OCI-LY7 (cell line): ENCODE measurements at places on chromosomes 13 and 19. TPM values are rescaled to one million over a fixed set of nuclear protein-coding genes. Genes with fewer than 3 reads are reported as not detected.

- no peak for DNase-seq
These were observed 67.2 kb downstream of the CEBPG start for GRCh38 chr19:33440682-33441081.

The OVOL3 gene
- not detected in 2 replicates for total RNA-seq

DNA sequence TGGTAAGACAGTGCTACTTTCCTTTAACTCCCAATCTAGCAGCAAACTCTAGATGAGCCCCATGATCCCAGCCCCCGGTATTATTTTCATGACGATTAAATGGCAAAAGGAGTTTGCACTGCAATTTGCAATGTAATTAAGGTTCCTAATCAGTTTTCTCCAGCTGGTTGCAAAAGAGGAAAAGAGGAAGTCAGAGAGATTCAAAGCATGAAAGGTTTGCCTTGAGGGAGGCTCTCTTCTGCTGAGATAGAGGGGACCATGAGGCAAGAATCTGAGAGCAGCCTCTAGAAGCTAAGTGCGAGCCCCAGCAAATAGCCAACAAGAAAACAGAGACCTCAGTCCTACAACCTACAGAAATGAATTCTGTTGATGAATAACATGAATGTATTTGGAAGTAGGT lies 527.1 kb downstream of the UQCRFS1 start:
- DNase-seq: no peak

DNA sequence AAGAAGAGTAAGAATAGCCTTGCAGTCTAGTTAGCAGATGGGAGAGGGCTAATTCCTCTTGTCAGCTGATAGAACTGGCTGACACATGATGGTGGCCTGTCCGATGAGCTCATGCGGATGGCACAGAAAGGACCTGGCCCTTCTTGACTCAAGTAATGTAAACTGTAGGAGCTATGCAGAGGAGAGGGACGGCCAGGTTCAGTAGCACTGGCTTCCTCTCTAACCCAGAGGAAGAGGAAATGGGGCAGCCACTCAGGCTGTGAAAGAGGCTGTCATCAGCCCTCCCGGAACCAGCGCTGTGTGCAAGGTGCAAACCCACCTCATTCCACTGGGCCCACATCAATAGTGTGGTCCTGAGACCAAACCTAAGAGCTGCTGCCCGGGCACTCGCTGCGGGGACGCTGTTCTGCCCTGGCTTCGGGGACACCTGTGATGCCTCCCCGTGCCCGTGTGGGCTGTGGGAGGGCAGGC lies 30.8 kb upstream of the USE1 start:
- peak; percentile 61 for DNase-seq

GRCh38 chr13:89214185-89214584 lies 1543.0 kb downstream of the SLITRK5 start:
- no peak for DNase-seq

DNA sequence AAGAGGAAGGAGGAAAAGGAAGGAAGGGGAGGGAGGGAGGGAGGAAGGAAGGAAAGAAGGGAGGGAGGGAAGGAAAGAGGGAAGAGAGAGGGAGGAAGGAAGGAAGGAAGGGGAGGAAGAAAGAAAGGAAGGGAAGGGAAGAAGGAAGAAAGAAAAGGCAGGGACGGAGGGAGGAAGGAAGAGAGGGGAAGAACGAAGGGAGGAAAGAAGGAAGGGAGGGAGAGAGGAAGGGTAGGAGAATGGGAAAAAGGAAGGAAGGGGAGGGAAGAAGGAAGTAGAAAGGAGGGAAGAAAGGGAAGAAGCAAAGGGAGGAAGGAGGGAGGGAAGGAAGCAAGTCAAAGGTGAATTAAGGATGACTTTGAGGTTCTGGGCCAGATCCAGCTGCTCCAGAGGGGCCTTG lies 3.0 kb downstream of the ACSBG2 start:
- DNase-seq: no peak

DNA sequence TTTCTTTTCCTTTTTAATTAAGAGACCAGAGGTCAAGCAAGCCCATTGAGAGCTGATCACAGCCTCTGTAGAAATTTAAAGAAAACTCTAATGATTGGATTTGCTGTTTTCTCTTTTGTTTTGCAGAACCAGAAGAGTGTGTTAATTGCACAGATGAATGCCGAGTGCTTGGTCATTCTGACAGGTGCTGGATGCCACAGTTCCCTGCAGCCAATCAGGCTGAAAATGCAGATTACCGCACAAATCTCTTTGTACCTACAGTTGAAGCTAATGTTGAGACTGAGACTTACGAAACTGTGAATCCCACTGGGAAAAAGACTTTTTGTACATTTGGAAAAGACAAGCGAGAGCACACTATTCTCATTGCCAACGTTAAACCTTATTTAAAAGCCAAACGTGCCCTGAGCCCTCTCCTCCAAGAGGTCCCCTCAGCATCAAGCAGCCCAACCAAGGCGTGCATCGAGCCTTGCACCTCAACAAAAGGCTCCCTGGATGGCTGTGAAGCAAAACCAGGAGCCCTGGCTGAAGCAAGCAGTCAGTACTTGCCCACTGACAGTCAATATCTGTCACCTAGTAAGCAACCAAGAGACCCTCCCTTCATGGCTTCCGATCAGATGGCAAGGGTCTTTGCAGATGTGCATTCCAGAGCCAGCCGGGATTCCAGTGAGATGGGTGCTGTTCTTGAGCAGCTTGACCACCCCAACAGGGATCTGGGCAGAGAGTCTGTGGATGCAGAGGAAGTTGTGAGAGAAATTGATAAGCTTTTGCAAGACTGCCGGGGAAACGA lies 93.1 kb downstream of the PCDH17 start:
- no peak for DNase-seq

The KLC3 gene
- not detected in 2 replicates for total RNA-seq

The CGB1 gene
- total RNA-seq: not detected in 2 replicates

DNA sequence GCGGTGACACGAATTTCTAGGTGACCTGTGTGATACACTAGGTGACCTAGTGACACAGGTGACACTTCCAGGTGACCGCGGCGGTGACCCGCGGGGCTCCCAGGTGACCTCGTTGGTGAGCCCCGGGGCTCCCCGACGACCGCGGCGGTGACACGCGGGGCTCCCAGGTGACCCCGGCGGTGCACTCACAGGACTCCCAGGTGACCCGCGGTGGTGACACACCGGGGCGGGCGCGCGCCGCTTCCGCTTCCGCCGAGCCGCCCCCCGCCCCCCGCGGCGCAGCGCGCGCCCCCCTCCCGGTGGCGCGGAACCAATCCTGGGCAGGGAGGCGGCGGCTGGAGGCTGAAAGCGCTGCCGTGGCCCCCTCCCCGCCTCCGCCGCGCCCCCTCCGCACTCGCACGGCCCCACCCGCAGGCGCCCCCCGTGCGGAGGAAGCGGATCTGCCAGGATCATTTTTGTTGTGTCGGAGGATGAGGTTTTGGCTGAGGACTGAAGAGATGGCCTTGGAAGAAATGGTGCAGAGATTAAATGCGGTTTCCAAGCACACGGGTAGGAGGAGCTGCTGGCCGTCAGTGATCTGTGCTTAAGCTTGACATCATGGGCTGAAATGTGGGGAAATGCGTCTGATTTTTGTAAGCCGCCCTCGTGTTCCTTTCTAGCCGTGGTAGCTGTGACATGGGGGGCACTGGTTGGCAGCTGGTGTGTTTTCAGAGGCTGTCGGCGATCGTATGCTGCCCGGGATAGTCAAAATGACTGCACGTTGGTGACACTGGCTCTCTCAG lies at the start of gene MCF2L:
TSS of gene MCF2L (plus strand) at position 305 of the 782 bp plus-strand sequence. CDS start at position 471, 166 bp downstream.
- DNase-seq: peak; percentile 70

GRCh38 chr19:15471639-15472101 lies 7.3 kb upstream of the RASAL3 start:
- DNase-seq: no peak

DNA sequence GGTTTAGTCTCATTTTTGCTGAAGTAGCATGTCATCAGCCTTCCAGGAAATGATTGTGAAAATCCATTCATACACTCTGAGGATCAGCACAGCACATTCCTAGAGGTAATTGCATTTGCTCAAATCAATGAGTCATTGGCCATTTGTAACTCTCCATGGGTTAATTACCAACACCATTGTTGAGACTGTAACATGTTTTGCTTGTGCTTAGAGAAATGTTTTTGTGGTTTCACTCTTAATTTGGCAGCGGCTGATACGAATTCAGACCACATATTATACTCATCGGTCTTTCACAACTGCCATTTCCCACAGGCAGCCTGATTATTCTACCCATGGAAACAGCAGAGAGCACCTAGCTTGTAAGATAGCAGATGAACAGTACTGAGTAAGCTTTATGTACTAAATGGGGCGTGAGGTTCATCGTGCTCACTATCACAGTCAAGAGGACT lies 110.3 kb downstream of the NHLRC3 start:
- no peak for DNase-seq

The IQCN gene
- 1.1 and 2.6 TPM in 2 replicates for total RNA-seq

GRCh38 chr19:36041831-36042230 lies 9.2 kb upstream of the CLIP3 start:
- no peak for DNase-seq

DNA sequence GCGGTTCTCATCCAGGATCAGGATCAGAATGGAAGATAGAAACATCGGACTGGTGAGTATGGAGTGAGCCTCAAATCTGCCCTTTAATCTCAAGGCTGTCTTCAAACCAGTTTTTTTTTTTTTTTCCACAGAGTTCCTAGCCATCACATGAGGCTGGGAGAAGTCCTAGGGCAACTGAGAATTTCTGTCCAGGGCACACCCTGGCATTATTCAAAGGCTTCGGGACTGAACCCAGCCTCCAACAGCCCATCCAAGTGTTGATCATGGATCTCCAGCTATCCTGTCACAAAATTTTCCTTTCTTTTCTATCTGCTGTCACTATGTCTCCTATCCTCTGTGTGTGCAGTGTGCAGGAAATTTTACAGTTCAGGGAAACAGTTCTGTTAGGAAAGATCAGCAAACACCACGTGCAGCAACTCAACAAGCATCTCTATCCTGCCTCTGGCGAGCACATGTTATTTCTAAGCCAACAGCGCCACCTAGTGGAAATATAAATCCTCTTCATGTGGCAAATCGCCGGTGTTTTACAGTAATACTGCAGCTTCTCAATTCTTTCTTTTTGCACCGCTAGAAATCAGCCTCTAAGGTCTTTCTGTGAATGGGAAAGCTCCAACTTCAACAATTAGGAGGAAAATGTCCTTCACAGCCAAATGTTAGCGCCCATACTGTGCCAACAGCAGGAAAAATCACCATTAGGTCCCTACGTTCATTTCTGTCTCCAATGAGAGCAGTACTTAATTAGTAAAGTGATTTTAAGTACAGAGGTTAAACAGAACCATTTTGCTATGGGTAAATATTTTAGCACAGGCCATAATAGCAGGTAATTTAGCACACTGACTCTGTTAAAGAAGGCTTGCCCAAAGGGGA lies 21.4 kb upstream of the ZNF181 start:
- peak; percentile 82 for DNase-seq

DNA sequence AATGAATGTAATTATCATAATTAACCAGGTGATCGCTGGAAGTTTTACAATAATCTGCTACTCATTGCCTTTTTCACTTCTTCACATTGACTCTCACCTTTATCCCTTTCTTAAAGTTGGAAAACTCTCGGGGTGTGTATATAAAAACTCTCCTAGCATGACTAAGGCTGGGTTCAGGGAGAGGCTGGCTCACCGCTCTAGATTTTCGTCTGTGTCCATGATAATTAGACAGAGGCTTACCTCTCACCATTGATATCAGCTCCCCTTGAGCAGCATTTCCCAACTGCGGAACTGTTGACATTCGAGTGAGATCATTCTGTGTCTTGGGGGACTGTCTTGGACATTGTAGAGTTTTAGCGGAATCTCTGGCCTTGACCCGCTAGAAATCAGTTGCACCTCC lies 39.4 kb downstream of the NFIX start:
- no peak for DNase-seq

DNA sequence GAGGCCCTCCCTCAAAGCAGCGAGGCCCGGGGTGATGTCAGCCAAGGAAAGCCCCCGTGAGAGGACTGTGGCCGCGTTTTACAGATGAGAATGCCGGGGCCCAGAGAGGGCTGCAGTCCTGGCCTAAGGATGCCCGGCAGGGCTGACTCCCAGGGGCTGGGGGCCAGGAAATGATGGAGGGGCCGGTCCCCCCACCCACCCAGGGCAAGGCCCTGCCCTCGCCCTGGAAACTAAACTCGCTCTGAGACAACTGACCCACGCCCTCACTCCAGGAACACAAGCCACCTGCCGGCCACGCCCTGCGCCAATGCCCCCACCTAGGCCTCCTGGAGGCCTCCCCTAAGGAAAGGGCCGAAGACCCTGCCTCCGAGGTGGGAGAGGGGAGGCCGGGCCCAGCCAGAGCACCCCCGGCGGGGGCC lies 7.2 kb downstream of the ZBTB7A start:
- no peak for DNase-seq

DNA sequence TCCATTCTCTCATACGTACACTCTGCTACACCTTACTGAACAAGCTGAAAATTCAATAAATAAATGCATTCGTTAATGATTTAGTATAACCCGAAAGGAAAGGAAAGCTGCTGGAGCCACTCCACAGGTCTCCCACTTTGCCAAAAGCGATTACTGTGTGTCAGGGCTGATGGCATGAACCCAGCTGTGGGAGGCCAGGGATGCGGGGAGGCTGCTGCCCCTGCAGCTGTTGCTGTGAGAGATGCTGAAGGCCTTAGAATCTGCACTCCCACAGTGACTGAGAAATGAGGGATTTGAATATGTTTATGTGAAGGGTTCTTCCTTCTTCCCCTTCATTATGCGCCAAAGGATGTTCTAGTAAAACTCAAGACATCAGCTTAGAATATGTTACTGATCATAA lies 58.7 kb upstream of the NBEA start:
- DNase-seq: no peak

DNA sequence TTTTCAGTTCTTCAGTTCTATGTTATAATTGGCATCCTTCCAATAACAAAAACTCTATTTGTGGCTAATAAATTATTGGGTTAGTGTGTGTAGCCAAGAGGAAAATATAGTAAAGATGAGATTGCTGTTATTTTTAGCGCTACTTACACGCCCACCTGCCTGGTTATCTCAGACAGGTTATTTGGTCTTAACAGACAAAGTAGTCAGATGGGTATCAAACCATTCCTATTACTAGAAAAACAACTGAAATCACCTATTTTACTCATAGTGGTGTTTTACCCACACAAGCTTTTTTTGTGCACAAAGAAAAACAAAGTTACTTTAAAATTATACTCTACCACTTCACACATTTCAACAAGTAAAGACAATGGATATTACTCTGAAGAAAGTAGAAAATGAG lies 151.2 kb downstream of the TBC1D4 start:
- DNase-seq: no peak

- DNase-seq: no peak
These were observed 154.6 kb upstream of the PRR20A start for GRCh38 chr13:56986121-56986520.

DNA sequence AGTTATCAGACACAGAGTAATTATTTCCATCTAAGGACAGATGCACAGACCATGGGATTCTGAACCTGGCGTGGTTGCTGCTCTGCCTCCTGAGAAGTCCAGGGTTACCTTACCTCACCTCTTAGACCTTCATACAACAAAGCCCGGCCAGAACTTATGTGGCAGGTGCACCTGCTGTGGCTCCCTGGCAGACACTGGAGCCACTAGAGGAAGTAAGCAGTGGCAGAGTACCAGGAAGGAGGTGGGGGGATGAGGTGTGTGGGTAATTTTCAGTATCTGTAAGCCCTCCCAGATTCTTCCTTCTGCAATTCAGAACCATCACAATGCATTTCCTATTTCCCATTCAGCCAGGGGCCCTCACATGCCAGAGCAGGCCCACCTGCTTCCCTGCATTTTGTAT lies 106.1 kb upstream of the DOCK9 start:
- peak; percentile 44 for DNase-seq
